NCI-H1092 (cell line): ENCODE measurements at places on chromosomes 16 and 17.

GRCh38 chr17:75439287-75439686 lies 17.1 kb upstream of the TMEM94 start:
- DNase-seq = no peak

GRCh38 chr17:16818340-16818739 lies 128.3 kb downstream of the CCDC144A start:
- DNase-seq = no peak

GRCh38 chr17:82059272-82060000 lies 6.2 kb downstream of the DUS1L start:
- no peak for DNase-seq

- DNase-seq = no peak
Observed at GRCh38 chr17:50535407-50535806, 2.9 kb downstream of the EPN3 start.

DNA sequence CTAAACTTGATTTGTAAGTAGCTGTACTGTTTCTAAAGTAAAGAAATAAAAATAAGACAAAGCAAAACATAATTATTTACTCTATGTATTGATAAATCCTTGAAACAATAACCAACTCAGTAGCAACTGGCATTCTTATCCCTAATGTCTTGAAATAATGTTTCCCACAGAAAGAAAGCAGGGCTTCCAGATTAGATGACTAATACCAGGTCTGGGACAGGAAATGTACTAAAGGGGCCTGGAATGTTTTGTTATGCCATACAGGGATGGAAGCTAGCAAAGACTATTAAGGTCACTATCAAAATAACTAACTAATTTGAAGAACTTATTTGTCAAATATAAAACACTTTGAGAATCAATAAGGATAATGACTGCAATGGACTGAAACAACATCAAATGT lies 82.1 kb downstream of the CFDP1 start:
- DNase-seq = no peak

GRCh38 chr16:77760800-77761199 lies 27.6 kb upstream of the VAT1L start:
- DNase-seq = no peak

DNA sequence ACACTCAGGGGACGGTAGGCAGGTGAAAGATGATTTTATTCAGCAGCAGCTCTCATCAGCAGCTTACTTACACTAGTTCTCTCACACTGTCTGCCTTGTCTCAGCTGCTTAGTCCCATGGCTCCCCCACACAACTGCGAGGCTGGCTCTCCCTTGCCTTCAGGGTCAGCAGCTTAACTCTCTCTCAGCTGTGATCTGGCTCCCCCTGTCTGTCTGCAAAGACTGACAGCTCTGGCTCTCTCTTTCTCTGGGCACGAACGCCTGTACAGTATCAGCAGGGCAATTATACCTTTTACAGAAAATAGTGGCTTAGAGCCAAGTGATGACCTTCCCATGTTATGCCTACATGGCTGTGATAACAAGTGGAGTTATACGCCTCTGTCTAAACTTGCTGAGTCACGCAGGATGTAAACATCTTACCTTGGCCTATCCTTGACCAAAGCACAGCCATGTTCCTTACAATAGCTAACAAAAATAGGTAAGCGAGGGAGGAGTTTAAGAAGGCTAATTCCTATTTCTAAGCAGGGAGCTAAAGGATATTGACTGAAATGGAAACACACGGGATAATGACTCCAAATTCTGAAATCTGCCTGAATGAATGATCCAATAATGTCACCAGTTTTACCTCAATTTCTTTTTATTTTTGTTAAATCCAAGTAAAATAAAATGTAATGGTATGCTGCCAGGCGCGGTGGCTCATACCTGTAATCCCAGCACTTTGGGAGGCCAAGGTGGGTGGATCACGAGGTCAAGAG lies 1.1 kb upstream of the NDUFAB1 start:
- DNase-seq = no peak

- no peak for DNase-seq
Observed at GRCh38 chr17:77409282-77410161, 268.8 kb downstream of the SEC14L1 start.
